Hindlimb muscle (tissue), 1 donor: ENCODE measurements at places on chromosomes 6 and 20. TPM values are rescaled to one million over a fixed set of nuclear protein-coding genes. Genes with fewer than 3 reads are reported as not detected.

GRCh38 chr6:4580361-4580760 lies 195.8 kb upstream of the CDYL start:
- no peak for DNase-seq

DNA sequence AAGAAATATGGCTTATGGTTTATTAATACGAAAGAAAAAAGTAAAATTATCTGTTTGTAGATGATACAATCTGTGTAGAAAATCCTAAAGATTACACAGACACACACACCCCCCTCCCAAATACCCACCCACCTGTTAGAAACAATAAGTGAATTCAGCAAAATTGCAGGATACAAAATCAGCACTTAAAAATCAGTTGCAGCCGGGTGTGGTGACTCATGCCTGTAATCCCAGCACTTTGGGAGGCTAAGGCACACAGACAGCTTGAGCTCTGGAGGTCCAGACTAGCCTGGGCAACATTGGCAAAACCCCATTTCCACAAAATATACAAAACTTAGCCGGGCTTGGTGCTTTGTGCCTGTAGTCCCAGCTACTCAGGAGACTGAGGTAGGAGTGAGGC lies 42.3 kb downstream of the NINL start:
- DNase-seq = no peak

- no peak for DNase-seq
Observed at GRCh38 chr20:11776687-11777086, 141.0 kb upstream of the BTBD3 start.

DNA sequence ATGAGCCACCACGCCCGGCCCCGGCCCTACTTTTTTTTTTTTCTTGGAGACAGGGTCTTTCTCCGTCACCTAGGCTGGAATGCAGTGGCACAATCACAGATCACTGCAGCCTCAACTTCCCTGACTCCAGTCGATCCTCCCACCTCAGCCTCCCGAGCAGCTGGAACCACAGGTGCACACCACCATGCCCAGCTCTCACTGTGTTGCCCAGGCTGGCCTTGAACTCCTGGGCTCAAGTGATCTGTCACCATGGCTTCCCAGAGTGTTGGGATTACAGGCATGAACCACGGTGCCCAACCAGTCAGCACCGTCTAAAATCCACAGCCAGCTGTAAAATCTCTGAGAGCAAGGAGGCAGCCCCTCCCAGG lies 17.4 kb downstream of the SLC17A9 start:
- no peak for DNase-seq

GRCh38 chr6:96236471-96236870 lies 220.7 kb downstream of the FUT9 start:
- no peak for DNase-seq

Gene GHRH
- not detected for polyA plus RNA-seq

Gene MTFR2
- 2.2 TPM for polyA plus RNA-seq

GRCh38 chr6:108106261-108106660 lies 31.7 kb upstream of the OSTM1 start:
- DNase-seq = no peak
